ENCODE measurements at places on chromosomes 6 and 20.
A peak's percentile ranks its signal among the peaks of the same experiment; 100 is the strongest.

DNA sequence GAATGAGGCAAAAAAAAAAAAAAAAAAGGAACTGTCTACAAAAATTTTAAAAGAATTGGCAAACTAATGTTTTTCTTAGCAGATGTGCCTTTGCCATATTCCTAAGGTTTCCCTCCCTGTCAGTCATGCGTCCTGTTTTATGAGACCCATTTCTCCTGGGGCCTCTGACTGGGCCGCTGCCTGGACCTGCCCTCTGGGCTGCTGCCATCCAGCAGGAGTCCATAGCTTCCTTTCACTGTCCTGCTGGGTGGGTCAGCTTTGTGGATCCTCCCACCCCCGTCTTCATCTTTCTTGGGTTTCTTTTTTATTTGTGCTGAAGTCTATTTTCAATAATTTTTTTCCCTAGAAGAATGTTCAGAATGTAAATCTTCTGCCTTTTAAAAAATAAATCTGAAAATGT lies 110.8 kb upstream of the SCP2D1 start:
- no peak for DNase-seq

DNA sequence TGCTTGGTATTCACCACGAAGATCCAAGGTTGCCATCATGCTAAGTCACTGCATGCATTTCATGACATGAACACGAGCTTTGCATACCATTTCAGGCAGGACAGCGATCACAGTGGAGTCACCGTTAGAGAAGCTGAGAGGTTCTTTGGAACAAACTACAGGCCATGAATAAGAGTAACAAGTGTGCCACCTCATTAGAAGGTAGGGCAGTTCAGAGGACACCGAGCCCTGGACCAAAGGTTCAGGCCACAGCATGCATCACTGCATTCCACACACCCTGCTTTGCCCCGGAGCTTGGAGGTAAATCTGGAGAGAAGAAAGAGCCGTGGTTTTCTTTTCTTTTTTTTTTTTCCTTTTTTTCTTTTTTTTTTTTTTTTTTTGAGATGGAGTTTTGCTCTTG lies 66.9 kb upstream of the CDH4 start:
- DNase-seq = no peak

GRCh38 chr6:19895866-19896692 lies 58.9 kb downstream of the ID4 start:
- DNase-seq = no peak

DNA sequence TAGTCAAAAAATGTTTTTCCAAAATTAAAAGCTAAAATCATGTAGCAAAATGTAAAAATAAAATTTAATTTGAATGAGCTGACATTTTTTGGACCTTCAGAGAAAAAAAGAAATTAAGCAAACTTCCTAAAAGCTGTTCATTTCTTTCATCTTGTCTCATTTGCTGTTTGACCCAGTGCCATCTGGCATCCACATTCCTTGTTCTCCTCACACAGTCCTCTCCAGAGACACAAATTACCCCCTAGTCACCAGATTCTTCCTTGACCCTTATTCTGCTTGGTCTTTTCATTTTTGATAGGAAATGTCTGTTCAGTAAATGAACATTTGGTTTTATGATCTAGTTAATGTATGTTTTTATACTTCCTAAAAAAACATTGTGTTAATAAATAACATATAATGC lies 55.2 kb downstream of the HDDC2 start:
- no peak for DNase-seq

DNA sequence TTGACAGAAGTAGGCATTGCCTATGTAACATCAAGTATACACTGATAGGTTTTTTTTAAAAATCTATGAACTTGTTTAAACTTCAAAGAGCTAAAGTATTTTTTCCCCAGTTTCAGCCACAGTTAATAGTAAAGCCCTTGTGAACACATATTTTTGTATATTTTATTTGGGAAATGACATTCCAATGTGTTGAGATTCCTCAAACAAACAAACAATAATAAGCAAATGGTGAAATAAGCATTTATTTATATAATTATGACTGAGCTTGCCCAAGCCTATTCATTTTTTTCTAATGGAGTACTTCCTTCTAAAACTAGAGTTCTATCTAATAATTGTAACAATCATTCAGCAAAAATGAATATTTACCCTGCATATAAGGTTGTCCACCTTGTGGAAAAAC lies 12.5 kb downstream of the SYCP2 start:
- no peak for DNase-seq

DNA sequence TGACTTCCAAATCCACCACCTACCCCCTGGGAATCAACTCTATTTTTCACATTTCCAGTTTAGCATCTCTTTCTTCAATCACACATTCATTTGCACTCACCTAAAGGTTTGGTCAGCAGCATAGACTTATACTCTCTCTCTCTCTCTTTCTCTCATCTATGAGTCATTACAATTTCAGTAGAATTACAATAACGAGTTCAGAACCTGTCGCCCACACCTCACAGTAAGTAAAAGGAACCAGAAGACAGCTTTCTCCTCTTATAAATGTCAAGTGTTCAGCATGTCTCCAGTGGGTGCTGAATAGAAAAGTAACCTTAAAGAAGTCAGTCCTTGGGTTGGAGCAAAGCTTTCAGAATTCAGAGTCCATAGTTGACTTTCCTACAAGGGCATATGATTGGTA lies 1.1 kb upstream of the PHACTR1 start:
- no peak for DNase-seq

- no peak for DNase-seq
Measured at GRCh38 chr6:114100215-114100994, 129.5 kb upstream of the HDAC2 start.

GRCh38 chr6:25193460-25194171 lies 85.6 kb upstream of the CARMIL1 start:
- no peak for DNase-seq

DNA sequence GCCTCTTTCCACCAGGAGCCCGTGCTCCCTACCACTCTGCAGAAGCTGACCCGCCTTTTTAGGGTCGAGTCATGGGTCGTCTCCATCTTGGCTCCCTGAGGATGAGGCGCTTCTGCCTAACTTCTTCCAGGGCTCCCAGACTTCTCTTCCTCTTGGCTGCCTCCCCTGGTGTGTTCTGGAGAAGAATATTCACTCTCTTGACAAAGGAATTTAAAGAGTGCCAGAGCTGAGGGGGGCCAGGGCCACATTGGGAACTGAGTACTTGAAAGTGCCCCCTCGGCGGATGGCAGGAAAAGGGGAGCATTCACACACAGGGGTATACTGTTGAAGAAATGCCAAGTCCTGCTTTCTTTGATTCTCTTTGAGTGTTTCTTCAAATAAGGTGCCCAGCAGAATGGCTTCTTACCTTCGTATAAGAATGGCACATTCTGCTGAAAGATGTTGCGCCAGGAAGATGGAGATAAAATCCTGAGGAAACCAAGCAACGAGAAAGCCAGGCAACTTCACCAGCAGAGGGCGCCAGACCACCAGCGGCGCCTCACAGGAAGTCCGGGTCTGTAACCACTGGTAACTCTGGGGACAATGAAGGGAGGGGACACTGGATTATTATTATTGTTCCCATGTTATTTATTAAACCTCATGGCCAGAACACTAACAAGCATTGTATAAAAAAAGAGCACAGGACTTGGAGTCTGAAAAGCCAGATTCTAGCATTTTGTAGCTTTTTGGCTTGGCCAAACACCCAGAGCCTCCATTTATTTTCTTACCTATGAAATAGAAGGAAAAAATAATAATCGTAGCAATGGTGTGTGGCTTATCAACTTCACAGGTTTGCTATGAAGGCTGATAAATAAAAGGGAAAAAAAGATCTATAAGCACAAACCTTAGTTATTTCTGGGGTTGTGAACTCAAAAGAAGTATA lies 176.7 kb downstream of the HACE1 start:
- peak; percentile 81 for DNase-seq

DNA sequence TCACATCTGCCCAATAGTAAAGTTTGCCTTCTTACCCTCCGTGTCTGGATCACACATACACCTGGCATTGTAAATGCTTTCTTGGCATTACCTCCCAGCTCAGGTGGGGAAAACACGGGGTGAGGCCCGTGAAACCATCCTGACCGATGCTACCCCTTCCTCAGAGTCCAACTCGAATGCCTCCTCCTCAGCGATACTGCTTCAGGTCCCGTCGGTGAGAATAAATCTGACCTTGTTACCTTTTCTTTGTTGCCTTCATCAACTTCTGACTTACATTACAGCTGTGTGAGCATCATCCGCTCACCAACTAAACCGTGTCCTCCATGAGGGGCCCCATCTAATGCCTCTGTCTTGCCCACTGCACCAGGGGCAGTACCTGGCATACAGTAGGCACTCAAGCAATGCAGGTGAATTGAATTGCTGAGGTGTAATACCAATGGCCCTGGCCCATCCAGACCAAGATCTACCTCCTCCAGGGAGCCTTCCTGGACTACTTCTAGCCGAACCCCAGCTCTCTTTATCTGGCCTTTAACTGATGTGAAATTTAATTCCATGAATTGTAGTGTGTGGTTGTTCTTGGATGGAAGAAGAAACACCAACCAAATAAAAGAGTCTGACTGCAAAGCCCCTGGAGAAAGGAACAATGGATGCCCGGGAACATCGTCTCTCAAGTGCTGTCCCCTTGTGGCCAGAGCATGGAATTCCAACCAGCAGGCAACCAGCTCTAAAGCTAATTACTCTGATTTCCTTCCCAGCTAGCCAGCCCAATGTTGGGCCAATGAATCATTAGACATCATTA lies 141.5 kb downstream of the ANKRD60 start:
- DNase-seq = peak; percentile 24

DNA sequence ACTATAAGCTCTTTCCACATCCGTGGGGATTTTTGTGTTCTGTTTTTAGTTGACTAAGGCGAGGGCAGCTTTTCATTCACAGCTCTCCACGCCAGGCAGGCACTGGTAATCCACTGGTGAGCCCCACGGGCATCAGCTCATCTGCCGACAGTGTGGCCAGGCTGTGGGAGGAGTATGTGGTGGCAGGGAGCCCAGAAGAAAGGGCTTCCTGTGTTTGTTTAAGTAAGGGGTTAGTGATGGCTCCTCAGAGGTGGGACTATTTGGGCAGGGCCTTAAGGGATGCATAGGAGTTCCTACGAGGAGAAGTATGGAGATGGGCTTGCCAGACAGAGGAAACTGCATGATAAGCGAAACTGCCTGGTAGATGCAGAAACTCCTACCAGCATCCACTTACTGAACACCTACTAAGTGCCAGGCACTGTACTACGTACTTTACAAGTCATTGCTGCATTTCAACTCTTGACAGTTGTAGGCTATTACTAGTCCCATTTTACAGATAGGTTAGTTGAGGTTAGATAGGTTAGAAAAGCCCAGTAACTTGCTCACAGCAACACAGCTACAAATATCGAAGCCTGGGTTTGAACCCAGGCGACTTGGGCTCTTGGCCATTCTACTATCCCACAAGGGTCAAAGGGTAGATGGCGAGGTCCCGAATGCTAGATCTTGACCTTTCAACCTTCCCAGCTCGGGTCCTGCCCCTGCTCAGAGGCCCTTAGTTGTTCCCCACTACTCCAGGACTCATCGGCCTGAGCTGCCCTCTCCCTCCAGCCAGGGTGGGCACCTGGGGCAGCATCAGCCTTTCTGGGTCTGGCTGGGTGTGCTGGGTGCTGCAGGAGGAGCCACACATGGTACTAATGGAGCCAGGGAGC lies 55.1 kb downstream of the CEBPB start:
- no peak for DNase-seq

GRCh38 chr20:5056801-5057599 lies 55.7 kb upstream of the SLC23A2 start:
- DNase-seq = peak; percentile 64

GRCh38 chr6:139251691-139252390 lies 40.0 kb downstream of the TXLNB start:
- no peak for DNase-seq

- DNase-seq = no peak
Measured at GRCh38 chr6:13508711-13509705, 21.6 kb upstream of the GFOD1 start.

DNA sequence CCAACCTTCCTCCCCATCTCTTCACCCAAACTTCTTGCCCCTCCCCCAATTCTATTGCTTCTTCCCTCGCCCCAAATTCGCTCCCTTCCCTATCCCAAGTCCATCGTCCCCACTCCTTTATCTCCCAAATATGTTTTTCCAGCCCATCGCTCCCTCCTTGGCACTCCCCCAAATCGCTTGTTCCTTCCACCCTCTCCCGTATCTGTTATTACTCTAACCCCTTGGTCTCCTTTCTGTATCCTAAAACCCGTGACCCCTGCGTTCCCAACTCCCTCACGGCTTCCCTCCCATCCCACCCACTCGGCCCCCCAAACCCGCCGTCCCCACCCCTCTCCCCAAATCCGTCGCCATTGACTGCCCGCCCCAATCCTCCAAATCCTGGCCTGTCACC lies 584 bp downstream of the MTCH1 start:
- DNase-seq = no peak

DNA sequence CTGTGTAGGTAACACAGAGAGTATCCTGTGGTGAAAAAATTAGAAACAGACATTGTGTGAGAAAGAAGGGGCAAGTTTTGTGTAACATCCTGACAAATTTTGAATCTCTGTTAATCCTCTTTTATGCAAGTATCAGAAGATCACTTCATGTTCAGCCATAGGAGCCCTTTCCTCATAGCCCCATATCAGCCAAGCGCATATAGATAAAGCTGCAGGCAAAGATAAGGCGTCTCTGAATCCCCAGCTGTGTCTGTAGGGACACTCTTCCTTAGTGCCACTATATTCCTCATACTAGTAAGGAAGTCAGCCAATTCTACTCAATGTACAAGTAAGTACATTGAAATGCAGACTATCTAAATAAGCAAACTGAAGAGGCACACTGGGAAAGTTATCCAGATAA lies 22.3 kb downstream of the HTR1E start:
- no peak for DNase-seq

- peak; percentile 67 for DNase-seq
Measured at GRCh38 chr6:36724514-36725390, 27.1 kb downstream of the RAB44 start.

GRCh38 chr20:9215539-9215938 lies 146.7 kb downstream of the PLCB4 start:
- no peak for DNase-seq

DNA sequence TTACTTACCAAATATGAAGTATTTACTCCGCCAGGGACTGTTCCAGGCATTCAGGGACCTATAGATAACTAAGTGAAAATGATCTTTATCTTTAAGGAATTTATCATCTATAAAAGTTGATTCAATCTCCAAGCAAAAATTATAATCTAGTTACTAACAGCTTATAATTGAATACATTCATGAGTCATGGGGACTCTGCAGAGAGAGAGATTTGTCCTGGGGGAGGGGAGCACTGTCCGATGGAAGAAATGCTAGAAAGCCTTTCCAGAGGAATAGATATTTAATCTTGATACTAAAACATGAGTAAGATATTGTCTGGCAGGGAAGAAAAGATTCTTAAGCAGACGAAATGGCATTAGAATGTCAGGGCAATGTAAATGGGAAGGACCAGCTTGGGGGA lies 139.3 kb downstream of the CD164 start:
- no peak for DNase-seq

GRCh38 chr20:57902473-57902872 lies 192.7 kb upstream of the PMEPA1 start:
- no peak for DNase-seq

- DNase-seq = no peak
Measured at GRCh38 chr20:15905661-15906060, 667.6 kb downstream of the KIF16B start.
